Right renal cortex interstitium (tissue), 3 donors: ENCODE measurements at places on chromosomes 7 and 10. TPM values are rescaled to one million over a fixed set of nuclear protein-coding genes. Genes with fewer than 3 reads are reported as not detected.

PPP1R3C gene
- 41.9 TPM for polyA plus RNA-seq

TAF5 gene
- polyA plus RNA-seq, result 8.0 TPM

VWDE gene
- polyA plus RNA-seq, result 5.1 TPM

SLC26A3 gene
- polyA plus RNA-seq, result 0.38 TPM

TRIM73 gene
- 2.7 TPM for polyA plus RNA-seq

PON3 gene
- 1.8 TPM for polyA plus RNA-seq

TMEM236 gene
- polyA plus RNA-seq, result 0.26 TPM

EVX1 gene
- 0.06 TPM for polyA plus RNA-seq

TLX1 gene
- polyA plus RNA-seq, result 0.06 TPM

TRIM50 gene
- polyA plus RNA-seq, result 0.21 TPM

ANKRD1 gene
- polyA plus RNA-seq, result 1.1 TPM

TMEM270 gene
- not detected for polyA plus RNA-seq

RARRES2 gene
- polyA plus RNA-seq, result 40.8 TPM

CFAP46 gene
- 7.8 TPM for polyA plus RNA-seq

EPHA1 gene
- 19.1 TPM for polyA plus RNA-seq

HOXA5 gene
- polyA plus RNA-seq, result 63.8 TPM

MYPN gene
- 0.10 TPM for polyA plus RNA-seq

ASAH2B gene
- polyA plus RNA-seq, result 14.3 TPM

SPAG6 gene
- 0.75 TPM for polyA plus RNA-seq

UCMA gene
- not detected for polyA plus RNA-seq

ZNF655 gene
- 77.8 TPM for polyA plus RNA-seq

RINT1 gene
- 22.6 TPM for polyA plus RNA-seq

ODAD2 gene
- 1.2 TPM for polyA plus RNA-seq

MRPS24 gene
- polyA plus RNA-seq, result 63.4 TPM

FANK1 gene
- 13.4 TPM for polyA plus RNA-seq

GDF10 gene
- 1.1 TPM for polyA plus RNA-seq

PVRIG gene
- polyA plus RNA-seq, result 3.1 TPM

NRF1 gene
- polyA plus RNA-seq, result 21.0 TPM

IDI2 gene
- polyA plus RNA-seq, result not detected

TBL2 gene
- polyA plus RNA-seq, result 37.9 TPM

PTF1A gene
- polyA plus RNA-seq, result not detected

FAM180A gene
- not detected for polyA plus RNA-seq

MOGAT3 gene
- 0.12 TPM for polyA plus RNA-seq

AKR1E2 gene
- polyA plus RNA-seq, result 11.3 TPM

LLCFC1 gene
- polyA plus RNA-seq, result 0.43 TPM

PON1 gene
- 0.55 TPM for polyA plus RNA-seq

PPP1R9A gene
- polyA plus RNA-seq, result 31.3 TPM

SYNPO2L gene
- 0.24 TPM for polyA plus RNA-seq

ANKRD7 gene
- polyA plus RNA-seq, result 4.8 TPM

PPIF gene
- polyA plus RNA-seq, result 63.4 TPM

INMT gene
- 1.4 TPM for polyA plus RNA-seq

NACAD gene
- polyA plus RNA-seq, result 6.9 TPM

SERPINE1 gene
- 1.2 TPM for polyA plus RNA-seq

NKX1-2 gene
- not detected for polyA plus RNA-seq

CDH23 gene
- 0.96 TPM for polyA plus RNA-seq

NEURL1 gene
- polyA plus RNA-seq, result 1.3 TPM

GRB10 gene
- polyA plus RNA-seq, result 25.4 TPM

CFAP70 gene
- polyA plus RNA-seq, result 12.0 TPM
